ENCODE measurements at places on chromosomes 6 and 20.

DNA sequence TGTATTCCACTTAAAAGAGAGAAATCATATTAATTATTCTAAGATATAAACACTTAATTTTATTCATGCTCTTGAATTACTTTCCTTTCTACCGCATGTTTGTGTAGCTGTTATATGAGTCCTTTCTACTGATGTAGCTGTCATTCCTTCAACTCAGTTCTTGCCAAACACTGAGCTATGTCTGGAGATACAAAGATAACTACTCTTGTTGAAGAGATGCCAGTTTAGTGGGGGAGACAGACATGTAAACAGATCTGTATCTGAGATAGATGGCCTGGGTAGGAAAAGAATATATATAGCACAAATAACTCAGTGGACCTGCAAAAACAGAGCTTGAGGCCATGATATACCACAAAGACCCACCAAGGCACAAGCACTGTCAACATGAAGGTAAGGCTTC lies 157.3 kb downstream of the BTBD9 start:
- no peak for DNase-seq

- no peak for DNase-seq
These were observed 17.2 kb upstream of the IL22RA2 start for GRCh38 chr6:137190583-137191094.

DNA sequence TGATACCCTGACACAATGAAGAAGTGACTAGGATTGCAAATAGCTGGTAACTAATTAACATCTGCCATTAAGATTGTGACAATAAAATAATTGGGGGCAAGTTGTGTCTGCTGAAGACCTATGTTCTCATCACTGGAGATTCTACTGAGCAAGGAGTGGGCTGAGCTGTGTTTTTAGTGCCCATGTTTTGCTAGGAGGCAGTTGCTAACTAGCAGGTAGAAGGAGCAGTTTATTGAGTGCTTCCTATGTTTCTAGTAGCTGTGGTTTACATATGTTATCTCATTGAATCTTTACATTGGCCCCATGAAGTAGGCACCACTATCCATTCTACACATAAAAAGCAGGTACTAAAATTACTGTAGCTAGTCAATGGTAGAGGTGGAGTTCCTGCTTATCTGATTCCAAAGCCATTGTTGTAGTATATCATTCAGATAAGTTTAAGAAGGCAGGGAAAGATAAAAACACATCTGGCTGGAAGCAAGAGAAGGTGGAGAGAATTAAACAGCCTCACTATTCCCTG lies 2.8 kb upstream of the MEP1A start:
- DNase-seq = no peak

DNA sequence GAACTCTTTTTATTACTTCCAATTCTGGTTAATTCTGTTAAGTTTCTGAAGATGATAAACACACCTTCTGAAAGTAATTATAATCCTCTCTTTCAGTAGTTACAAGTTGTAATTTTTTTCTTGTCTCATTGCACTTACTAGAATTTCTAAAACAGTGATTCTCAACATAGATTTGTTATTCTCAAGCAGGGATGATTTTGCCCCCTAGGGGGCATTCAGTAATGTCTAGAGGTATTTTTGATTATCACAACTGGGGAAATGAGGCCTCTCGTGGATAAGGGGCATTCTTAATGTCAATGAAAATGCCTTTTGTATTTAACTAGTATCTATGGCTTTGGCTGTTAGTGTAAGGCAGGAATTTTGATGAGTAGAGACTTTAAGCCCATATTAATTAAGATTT lies 39.4 kb upstream of the MAFB start:
- DNase-seq = no peak

GRCh38 chr20:16001286-16001685 lies 572.0 kb downstream of the KIF16B start:
- DNase-seq = no peak

- DNase-seq = no peak
These were observed 882.8 kb downstream of the TBC1D32 start for GRCh38 chr6:120451508-120451907.

- DNase-seq = peak; percentile 36
These were observed 30.6 kb downstream of the DACT2 start for GRCh38 chr6:168288781-168289570.

DNA sequence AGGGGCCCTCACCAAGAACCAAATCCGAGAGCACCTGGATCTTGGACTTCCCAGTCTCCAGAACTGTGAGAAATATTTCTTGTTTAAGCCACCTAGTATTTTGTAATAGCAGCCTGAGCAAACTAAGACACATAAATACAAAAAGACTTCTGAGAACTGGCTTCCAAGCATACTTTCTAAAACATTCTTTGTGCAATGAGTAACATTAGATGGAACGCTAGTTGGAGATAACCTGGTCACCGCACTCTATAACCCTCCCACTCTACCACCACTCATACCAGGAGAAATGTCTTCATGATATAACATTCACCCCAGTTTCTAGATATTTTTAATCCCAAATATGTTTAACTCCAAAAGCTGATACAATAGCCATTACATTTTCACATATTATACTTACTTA lies 169.5 kb upstream of the THEMIS start:
- no peak for DNase-seq

DNA sequence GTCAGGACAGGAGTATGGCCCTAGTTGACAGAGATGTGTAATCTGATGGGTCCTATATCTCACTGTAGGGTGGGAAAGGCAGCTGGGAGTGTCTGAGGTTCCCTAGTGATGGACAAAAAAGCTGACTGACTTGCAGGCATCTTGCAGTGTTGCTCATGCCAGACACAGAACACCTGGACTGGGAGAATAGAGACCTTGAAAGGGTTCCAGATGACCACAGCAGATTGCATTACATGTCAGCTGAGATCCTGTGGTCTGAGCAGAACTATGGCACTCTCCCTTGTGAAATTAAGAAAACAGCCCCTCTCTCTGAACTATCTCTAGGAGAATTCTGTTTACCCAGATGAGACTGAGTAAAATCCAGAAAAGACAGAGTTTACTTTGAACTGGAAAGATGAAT lies 212.6 kb upstream of the MAN1A1 start:
- DNase-seq = no peak

GRCh38 chr6:93243231-93243778 lies 176.1 kb downstream of the EPHA7 start:
- DNase-seq = no peak

DNA sequence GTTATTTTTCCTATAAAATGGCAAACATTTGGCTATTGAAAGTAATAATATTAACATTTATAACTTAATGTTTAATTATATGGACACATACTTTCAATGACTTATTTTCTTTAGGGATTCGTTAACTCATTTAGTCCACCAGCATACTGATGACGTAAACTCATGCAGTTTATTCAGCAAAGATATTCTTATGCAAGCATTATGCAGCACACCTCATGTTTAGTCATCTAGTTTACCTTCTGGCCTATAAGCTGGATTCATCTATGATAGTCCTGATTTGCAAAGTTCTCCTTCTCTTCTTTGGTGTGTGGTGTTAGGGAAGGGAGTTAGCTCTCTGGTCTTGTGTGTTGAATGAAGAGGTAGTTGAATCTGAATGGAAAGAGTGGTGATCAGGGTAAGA lies 60.0 kb downstream of the OR2J2 start:
- DNase-seq = no peak
